ENCODE measurements at places on chromosomes 4 and X. TPM values are rescaled to one million over a fixed set of nuclear protein-coding genes. Genes with fewer than 3 reads are reported as not detected.

- no peak overlapping the region for H3K27ac ChIP-seq
- DNase-seq = no peak
- no peaks in the 10 kb centered on the region for H3K36me3 ChIP-seq
- H3K27me3 ChIP-seq = no peaks in the 10 kb centered on the region
- H3K4me3 ChIP-seq = no peak overlapping the region
- H3K4me1 ChIP-seq = no peaks in the 10 kb centered on the region
Observed at GRCh38 chrX:35046660-35047296, 104.2 kb downstream of the FAM47B start.

- H3K36me3 ChIP-seq = no peaks in the 10 kb centered on the region
- no peak overlapping the region for H3K27ac ChIP-seq
- H3K27me3 ChIP-seq = no peaks in the 10 kb centered on the region
Observed at GRCh38 chr4:78247536-78248285, 190.6 kb downstream of the FRAS1 start.

GRCh38 chr4:138689187-138689586 is 326.4 kb upstream of the NOCT start:
- H3K27ac ChIP-seq = no peak overlapping the region
- no peaks in the 10 kb centered on the region for H3K27me3 ChIP-seq
- no peaks in the 10 kb centered on the region for H3K4me1 ChIP-seq
- DNase-seq = no peak

GRCh38 chrX:17670874-17671273 is 66.4 kb upstream of the SCML1 start:
- H3K36me3 ChIP-seq = no peaks in the 10 kb centered on the region
- peaks cover 9% of the 10 kb centered on the region for H3K27me3 ChIP-seq
- H3K4me3 ChIP-seq = no peak overlapping the region
- H3K27ac ChIP-seq = no peak overlapping the region

DNA sequence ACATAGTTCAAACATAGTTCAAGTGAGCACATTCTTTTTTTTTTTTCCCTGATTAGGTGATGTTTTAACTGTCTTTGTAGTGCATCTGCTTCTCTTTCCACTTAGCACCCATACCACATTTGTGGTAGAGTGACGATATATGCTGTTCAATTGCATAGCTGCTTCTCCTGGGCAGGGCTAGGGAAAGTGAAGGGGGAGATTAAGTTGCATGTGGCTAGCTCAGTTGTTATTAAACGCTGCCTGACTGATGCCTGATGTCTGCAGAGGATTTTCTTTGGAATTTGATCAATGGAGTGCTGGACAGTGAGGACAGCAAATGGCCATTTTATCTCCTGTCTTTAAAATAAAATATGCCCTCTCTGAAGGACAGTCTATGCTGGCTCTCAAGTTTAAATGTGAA is 63.7 kb downstream of the ANK2 start:
- H3K36me3 ChIP-seq = no peaks in the 10 kb centered on the region
- no peak overlapping the region for H3K4me3 ChIP-seq
- H3K27me3 ChIP-seq = no peaks in the 10 kb centered on the region
- DNase-seq = no peak

DNA sequence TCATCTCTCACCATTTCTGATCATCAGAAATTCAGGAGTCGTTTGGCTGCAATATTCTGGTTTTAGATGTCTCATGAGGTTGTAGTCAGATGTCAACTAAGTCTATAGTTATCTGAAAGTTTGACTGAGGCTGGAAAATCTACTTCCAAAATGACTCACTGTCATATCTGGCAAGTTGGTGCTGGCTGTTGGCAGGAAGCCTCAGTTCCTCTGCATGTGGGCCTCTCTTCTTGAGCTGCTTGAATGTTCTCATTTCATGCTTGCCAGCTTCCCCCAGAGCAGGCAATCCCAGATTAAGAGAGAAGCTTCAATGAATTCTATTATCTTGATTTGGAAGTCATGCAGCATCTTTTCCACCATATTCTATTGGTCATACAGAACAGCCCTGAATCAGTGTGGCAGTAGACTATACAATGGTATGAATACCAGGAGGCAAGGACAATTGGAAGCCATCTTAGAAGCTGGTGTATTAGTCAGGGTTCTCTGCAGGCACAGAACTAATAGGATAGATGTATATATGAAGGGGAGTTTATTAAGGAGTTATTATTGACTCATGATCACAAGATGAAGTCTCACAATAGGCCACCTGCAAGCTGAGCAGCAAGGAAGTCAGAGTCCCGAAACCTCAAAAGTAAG is 46.8 kb upstream of the ELF2 start:
- no peak overlapping the region for H3K27ac ChIP-seq
- no peak overlapping the region for H3K4me3 ChIP-seq

The ITIH6 gene
- 0.22 TPM for total RNA-seq

The ARX gene
- total RNA-seq = 0.61 TPM

The PTPN13 gene
- total RNA-seq = 66.3 TPM

The CXCL3 gene
- total RNA-seq = 0.50 TPM

Data from spinal cord (tissue), 10 donors.